ENCODE measurements at places on chromosomes 12 and 14. TPM values are rescaled to one million over a fixed set of nuclear protein-coding genes. Genes with fewer than 3 reads are reported as not detected.

EIF5 gene
- 156 TPM for total RNA-seq

DNA sequence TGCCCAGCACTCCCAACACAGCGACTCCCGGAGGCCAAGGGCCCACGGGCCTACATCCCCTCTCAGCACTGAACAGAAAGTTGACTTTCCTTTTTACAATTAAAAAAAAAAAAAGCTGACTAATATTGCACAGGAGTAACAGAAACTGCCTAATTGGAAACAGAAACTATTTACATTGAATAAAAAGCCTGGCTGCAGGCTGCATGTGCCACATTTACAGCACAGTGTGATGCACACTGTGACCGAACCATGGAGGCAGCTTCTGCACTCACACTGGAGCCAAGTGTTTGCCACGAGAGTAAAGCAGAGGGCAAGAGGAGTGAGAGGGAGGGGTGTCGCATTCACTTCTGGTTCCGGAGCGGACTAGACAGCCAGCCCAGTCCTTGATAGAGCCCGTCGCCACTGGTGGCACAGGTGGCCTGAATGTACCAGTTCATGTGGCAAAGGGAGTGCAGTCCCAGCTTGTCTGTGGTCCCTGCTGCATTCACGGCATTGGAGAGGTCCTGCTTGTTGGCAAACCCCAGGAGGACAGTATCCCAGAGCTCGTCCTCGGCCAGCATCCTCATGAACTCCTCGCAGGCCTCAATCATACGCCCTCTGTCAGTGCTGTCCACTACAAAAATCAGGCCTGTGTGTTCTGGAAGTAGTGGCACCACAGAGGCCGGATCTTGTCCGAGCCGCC, 59.2 kb downstream of the SPPL3 start:
- DNase-seq, result no peak

GRCh38 chr14:70441641-70442040, 10.3 kb upstream of the ADAM21 start:
- no peak for DNase-seq

- peak; percentile 38 for DNase-seq
Measured at GRCh38 chr14:24365600-24366412, 2.2 kb upstream of the NFATC4 start.

DNA sequence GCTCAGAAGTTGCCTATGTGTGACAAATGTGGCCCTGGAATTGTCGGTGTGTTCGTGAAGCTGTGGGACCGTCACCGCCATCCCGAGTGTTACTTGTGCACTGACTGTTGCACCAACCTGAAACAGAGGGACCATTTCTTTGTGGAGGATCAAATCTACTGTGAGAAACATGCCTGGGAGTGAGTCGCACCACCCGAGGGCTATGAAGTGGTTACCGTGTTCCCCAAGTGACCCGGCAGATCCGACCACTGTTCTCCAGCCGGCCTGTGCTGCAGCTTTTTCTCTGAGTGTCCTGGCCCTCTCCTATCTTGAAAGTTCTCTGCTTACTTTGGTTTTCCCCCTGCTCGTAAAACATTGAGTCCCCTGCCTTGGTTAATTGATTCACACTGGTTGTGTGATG, 65.3 kb downstream of the VCPKMT start:
- no peak for DNase-seq

DNA sequence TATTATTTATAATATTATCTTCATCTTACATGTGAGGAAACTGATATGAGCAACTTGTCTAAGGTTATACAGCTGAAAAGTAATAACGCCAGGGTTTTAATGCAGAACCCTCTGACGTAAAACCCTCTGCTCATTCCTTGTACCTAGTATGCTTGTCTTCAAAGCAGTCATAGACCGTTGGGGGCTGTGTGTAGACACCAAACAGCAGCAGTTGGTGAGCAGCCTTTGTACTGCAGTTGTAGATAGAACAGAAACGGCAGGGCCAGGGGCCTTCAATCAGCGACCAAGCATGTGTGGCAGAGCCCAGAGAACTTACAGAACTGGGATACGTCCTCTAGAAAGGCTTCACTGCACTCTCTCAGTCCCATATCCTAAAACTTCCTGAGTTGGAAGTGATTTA, 28.1 kb downstream of the EVL start:
- no peak for DNase-seq

GRCh38 chr14:69873877-69874780, 5.1 kb upstream of the SMOC1 start:
- no peak for DNase-seq

- no peak for DNase-seq
Measured at GRCh38 chr12:123073292-123073691, 77.6 kb downstream of the PITPNM2 start.

Data from GM12878 (cell line).